Stimulated activated CD4-positive, alpha-beta T cell treated with anti-CD3 and anti-CD28 coated beads, Interleukin-1b, Interleukin-23, amount 100 ng/mL, for 24 hours (primary cell): ENCODE measurements at places on chromosomes 16 and 17.
A peak's percentile ranks its signal among the peaks of the same experiment; 100 is the strongest.

DNA sequence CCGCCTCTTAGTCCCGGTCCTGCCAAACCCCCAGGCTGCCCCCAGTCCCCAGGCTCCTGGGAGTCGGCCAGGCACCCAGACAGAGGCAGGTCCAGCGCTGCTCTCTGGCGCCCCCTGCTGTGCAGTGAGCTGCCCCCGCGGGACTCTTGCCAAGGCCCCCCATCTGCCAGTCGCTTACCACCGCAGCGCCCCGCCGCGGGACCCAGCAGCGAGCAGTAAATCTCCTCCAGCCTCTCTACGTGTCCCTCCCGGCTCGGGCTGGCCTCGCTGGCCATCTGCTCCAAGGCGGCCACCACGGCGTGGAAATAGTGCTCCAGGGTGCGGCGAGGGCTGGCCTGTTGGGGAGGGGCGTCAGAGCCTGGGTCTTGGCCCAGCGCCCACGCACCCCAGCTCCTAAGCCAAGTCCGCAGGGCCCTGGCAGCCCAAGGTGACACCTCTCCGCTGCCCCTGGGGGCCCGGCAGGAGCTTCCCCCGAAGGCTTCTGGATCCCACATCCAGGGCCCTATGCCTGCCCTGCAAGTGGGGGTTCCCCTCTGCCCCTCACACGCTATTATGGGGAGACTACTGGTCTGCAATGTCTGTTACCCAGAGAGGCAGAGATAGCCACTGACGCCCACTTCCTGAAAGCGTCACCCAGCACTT, 33.7 kb upstream of the MFSD6L start:
- peak; percentile 12 for DNase-seq

GRCh38 chr16:12236589-12236988, 260.1 kb downstream of the SNX29 start:
- DNase-seq, result no peak

- DNase-seq, result no peak
These were observed 12.0 kb downstream of the TBX21 start for GRCh38 chr17:47745037-47745380.

DNA sequence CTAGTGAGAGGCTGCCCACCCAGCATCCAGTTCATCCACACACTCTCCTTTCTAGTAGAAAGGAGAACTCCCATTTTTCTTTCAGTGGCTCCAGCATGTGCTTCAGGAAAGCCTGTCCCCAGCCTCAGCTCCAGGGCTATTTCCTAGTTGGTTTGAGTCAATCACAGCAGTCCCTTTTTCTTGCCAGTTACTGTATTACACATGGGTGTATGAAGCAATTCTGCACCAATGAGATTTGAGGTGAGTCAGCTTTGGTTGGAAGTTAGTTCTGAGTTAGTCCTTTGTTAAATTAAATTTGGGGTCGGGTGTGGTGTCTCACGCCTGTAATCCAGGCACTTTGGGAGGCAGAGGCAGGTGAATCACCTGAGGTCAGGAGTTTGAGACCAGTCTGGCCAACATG, 24.8 kb downstream of the RAD51D start:
- DNase-seq, result no peak

DNA sequence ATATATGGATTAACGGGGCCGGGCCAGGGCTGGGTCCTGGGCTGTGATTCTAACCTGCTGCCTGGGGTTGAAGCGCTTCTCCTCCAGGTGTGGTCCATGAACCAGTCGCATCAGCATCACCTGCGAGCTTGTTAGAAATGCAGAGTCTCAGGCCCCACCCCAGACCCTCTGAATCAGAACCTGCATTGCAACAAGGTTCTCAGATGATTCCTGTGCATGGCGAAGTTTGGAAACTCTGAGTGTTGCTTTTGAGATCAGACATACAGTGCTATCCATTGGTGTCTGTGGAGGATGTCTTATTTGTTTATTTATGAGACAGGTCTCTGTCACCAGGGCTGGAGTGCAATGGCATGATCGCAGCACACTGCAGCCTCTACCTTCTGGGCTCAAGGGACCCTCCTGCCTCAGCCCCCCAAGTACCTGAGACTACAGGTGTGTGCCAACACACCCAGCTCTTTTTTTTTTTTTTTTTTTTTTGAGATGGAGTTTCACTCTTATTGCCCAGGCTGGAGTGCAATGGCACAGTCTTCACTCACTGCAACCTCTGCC, 99.8 kb downstream of the PITPNC1 start:
- DNase-seq, result no peak

- DNase-seq, result no peak
These were observed 27.0 kb upstream of the AATK start for GRCh38 chr17:81193051-81193410.

GRCh38 chr17:75124041-75124818, 7.3 kb downstream of the NT5C start:
- no peak for DNase-seq

- no peak for DNase-seq
These were observed 24.7 kb downstream of the SSH2 start for GRCh38 chr17:29905086-29905878.

GRCh38 chr17:36566081-36566480, 21.4 kb downstream of the GGNBP2 start:
- no peak for DNase-seq

- DNase-seq, result no peak
These were observed 562 bp downstream of the PPL start for GRCh38 chr16:4936181-4936990.

GRCh38 chr17:40024901-40025300, 9.7 kb downstream of the CSF3 start:
- DNase-seq, result no peak

DNA sequence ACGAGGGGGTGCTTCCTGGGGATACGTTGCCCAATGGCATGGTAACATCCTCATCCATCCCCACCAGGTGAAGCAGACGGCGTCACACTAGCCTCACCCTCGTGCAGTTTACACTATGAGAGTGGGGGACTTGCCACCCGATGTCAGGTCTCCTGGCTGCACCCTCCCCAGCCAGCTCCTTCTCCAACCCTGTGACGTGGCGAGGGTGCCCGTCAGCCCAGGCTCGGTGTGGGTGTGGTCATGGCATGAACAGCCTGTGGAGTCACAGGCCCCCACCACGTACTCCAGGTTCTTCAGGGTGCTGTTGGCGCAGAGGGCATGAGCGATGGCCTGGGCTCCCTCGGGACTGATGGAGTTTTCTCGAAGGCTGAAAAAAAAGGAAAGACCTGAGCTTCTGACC, 28.3 kb downstream of the NLRC3 start:
- DNase-seq, result no peak

- DNase-seq, result no peak
These were observed 38.6 kb upstream of the TBX2 start for GRCh38 chr17:61361084-61361483.

DNA sequence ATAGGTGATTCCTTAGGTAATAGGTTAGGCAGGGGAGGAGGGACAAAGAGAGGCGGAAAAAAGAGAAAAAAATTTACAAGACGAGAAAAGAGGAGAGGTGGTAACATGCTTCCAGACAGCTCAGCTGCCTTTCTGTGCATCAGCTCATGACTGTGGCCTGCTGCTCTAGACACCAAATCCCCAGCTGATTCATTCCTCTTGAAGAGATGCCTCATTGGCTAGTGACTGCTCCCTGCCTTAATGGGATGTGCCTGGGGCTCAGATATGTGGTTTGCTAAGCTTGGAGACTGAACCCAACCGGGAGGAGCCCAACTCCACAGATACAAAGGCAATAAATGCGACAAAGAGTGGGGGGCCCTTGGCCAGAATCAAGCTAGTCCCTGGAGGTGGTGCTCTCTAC, 105.9 kb upstream of the FAM20A start:
- DNase-seq, result no peak

DNA sequence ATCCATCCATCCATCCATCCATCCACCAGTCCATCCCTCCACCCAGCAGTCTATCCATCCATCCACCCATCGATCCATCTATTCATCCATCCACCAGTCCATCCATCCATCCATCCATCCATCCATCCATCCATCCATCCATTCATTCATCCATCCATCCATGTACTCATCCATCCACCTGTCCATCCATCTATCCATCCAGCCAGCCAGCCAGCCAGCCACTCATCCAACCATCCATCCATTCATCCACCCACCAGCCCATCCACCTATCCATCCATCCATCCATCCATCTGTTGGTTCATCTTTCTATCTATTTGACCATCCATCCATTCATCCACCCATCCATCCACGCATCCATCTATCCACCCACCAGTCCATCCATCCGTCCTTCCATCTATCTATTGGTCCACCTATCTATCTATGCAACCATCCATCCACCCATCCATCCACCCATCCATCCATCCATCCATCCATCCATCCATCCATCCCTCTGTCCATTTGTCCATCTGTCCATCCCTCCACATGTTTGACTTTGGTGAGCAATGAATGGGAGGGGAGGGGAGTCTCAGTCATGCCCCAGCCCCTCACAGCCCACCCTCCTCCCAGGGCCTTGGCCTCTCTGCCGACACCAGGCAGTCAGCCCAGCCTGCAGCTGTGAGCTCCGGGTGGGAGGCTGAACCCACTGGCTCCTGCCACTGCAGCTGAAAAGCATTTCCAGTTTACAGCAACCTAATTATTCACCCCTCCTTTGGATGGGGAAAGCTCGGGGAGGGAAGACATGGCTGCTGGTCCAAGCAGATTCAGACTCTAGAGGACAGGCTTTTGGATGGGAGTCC, 38.1 kb upstream of the SSTR5 start:
- no peak for DNase-seq

GRCh38 chr16:80033783-80034468, 433.4 kb upstream of the MAF start:
- DNase-seq, result no peak
